ENCODE measurements at places on chromosomes 4 and X.

DNA sequence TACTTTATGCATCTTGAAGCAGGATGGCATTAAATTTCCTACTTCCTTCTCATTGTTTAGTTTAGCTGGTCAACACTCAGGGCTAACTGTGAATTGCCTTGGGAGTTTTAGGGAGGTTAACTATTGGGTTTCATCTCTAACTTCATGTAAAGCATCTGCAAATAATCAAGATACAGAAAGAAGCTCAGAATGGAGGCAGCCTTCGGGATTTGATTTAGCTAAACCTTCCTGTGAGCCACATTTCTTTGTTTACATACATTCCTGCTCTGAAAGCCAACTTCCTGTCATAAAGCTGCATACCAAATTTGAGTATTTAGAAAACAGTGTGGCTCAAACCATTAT is 131.7 kb upstream of the PCDH18 start:
- DNase-seq = no peak

- no peak for DNase-seq
Measured at GRCh38 chr4:77697860-77698590, 92.4 kb downstream of the CXCL13 start.

DNA sequence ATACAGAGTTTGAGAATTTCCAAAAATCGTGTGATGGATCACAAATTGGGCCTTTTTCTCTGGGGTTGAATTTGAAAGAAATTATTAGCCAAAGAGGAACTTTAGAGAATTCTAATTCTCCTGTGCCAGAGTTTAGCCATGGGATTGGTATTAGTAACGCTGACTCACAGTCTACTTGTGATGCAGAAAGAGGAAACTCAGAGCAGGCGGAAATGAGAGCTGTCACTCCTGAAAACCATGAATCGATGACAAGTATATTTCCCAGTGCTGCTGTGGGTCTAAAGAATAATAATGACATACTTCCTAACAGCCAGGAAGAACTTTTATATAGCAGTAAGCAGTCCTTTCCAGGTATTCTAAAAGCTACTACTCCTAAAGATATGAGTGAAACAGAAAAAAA is 64.9 kb downstream of the N4BP2 start:
- no peak for DNase-seq

- DNase-seq = no peak
Measured at GRCh38 chr4:69092190-69092589, 4.1 kb upstream of the UGT2B7 start.

- DNase-seq = no peak
Measured at GRCh38 chr4:118279328-118279727, 73.5 kb downstream of the PRSS12 start.

DNA sequence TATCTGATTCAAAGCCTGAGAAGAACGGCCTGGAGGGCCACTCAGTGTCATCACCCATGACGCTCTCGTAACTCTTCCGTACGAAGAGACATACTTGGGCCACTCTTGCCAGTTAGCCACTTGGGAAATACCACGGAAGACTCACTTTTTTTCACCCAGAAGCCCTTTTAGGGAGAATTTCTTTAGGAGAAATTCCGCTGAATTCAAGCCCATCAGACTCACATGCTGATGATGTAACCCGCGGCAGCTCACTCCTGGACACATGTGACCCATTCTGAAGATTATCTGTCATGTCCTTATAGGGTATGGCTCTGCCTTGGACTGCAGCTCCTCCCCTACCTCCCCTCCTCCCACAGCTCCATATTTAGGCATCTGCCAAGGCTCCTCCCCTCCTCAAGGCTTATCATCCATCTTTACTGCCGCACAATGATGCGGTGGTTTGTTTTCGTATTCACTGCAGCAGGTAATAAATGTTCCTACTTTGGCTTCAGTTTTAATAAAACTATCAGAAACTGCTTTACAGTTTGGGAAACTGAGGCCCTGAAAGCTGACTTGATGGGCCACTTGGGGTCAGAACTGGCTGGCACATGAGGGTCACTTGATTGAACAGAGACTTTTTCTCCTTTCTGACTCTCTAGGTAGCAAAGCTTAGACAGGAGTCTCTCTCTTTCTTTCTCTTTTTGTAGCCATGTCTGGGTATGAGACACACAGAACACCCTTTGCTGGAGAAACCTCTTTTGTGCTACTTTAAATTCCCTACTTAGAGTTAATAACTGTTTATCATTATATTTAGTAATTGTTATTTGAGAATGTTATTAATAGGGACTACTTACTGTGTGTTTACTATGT is 42.1 kb downstream of the RHOH start:
- no peak for DNase-seq

DNA sequence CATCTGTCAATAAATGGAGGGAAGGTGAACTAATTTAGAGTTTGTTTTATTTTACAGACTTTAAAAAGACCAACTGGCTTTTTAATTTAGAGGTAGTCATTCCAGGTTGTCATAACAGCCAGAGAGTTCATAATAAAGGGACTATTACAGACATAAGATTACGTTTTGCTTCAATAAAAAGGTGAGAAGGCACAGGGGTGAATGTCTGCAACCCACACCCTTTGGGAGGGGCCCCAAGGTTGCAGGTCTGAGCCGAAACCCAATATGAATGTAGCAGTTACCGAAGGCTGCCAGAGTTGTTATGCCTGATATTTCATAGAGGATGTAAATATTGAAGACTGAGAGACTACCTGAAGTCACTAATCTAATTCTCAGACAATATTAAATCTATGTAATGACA is 329.7 kb upstream of the GALNT7 start:
- no peak for DNase-seq

GRCh38 chrX:41025926-41026701 is 59.1 kb upstream of the USP9X start:
- no peak for DNase-seq

DNA sequence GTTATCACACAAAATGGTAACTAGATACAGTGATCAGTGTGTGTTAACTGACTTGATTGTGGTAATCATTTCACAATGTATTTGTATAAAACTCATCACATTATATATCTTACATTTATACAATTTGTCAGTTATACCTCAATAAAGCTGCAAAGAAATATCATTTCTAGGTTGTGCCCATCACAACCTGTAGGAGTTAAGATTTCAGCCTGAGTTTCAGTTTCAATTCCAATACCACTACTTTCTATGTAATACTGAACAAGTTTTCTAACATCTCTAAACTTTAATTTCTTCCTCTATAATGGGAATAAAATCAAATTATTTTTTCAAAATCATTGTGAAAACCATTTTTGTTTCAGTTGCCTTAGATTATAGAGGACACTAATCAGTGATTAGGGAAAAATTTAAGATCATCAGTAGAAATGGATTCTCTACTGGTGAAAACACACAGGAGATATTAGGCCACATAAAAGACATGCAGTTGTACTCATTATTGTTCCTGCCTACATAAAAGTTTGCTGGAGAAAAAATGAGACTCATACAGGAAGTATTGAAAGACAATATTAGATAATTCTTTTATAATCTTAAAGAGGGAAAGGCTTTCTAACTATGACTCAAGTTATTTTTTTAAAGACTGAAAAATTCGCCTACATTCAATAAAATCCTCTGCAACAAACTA is 18.4 kb upstream of the TBC1D1 start:
- no peak for DNase-seq

DNA sequence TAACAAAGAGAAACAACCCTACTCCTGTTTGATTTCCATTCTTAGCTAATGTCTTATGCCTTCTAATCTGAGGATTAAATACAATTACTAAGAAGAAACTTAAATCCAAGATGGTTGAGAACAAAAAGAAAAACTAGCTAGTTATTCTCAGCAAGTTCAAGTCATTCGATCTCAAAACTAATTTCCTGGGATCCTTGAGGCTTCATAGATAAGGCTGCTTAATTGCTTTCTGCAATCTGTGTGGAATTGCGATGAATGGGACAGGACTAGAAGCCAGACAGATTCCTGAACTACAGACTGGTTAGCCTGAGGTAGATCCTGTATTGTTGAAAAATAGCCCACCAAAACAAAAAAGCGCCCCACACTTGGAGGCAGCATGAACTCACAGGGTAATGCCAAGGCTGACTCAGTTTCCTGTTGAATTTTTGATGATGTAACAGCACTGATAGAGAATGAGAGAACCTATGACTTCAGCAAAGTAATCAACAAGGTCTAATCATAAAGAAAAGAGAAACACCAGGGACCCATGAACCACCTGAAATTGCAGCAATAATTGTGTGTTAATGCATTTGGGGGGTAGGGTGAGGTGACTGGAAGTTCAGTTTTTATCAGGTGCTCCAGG is 33.9 kb downstream of the KLHL15 start:
- DNase-seq = no peak

- DNase-seq = no peak
Measured at GRCh38 chr4:38155589-38156294, 195.5 kb downstream of the PTTG2 start.

- no peak for DNase-seq
Measured at GRCh38 chr4:2321279-2322196, 59.6 kb upstream of the MXD4 start.

DNA sequence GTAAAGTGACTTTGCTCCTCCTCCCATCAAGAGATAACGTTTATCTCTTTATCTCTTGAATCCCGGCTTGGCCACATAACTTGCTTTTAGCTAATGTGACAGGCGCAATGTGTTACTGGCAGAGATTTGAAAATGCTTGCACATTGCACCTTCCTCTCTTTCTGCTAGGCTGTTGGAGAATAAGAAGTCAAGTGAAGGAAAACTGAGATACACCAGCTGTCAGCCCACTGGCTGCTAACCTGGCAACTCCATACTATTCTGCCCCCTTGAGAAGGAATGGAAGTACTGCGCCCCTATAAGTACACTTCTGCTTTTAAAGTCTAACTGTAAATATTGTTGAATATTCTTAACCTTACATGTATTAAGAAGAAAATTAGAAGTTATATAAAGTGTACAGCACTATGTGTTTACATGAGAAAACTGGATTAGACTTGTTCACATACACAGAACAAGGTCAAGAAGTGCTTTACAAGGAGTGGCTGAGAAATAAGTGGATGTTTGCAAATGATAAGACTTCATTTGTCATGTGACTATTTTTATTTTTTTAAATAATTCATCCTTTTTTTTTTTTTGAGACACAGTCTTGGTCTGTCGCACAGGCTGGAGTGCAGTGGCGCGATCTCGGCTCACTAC is 424.5 kb upstream of the CTSO start:
- no peak for DNase-seq

- DNase-seq = no peak
Measured at GRCh38 chrX:63961964-63962363, 176.9 kb upstream of the ARHGEF9 start.

DNA sequence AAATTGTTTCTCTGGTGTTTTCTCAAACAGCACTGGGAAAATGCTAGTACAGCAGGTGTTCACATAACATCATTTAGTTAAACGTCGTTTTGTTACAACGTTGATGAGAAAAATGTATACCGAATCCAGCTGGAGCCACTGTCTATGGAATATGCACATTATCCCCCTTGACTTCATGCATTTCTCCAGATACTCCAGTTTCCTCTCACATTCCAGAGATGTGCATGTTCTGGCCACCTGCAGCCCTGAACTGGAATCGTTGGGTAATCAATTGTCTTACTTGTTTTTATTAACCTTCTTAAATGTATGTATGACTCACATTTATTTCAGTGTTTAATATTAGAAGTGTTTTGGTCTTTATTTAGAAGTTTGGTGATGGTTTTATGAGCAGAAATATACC is 18.4 kb upstream of the ODAM start:
- no peak for DNase-seq

- no peak for DNase-seq
Measured at GRCh38 chr4:164924670-164925238, 47.8 kb downstream of the APELA start.

- DNase-seq = no peak
Measured at GRCh38 chr4:7419961-7420660, 14.6 kb downstream of the PSAPL1 start.

- DNase-seq = no peak
Measured at GRCh38 chr4:165502916-165503907, 124.4 kb downstream of the CPE start.

DNA sequence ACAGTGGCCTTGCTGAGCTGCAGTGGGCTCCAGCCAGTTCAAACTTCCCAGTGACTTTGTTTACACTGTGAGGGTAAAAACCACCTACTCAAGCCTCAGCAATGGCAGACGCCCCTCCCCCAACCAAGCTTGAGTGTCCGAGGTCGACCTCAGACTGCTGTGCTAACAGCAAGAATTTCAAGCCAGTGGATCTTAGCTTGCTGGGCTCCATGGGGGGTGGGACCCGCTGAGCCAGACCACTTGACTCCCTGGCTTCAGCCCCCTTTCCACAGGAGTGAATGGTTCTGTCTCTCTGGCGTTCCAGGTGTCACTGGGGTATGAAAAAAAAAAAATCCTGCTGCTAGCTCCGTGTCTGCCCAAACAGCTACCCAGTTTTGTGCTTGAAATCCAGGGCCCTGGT is 168.9 kb upstream of the INTU start:
- no peak for DNase-seq

GRCh38 chr4:4377732-4378460 is 9.0 kb upstream of the NSG1 start:
- DNase-seq = no peak

DNA sequence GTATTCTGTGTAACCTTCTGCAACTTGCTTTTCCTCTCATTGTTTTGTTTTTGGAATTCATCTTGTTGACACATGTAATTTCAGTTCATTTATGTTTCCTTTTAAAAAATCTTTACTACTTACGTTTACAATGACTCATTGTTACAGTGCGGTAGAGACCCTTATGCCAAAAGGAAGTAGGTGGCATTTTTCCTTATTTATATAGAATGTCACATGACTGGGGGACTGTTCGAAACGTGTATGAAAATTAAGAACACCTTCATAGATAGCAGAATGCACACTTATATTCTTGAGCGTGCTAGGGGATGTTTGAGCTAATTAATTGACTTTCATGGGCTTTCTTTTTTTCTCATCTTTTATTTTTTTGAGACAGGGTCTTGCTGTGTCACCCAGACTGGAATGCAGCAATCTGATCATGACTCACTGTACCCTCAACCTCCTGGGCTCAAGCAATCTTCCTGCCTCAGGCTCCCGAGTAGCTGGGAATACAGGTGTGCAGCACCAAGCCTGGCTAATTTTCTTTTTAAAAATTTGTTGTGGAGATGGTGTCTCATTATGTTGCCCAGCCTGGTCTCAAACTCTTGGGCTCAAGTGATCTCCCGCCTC is 7.3 kb downstream of the REPS2 start:
- no peak for DNase-seq

DNA sequence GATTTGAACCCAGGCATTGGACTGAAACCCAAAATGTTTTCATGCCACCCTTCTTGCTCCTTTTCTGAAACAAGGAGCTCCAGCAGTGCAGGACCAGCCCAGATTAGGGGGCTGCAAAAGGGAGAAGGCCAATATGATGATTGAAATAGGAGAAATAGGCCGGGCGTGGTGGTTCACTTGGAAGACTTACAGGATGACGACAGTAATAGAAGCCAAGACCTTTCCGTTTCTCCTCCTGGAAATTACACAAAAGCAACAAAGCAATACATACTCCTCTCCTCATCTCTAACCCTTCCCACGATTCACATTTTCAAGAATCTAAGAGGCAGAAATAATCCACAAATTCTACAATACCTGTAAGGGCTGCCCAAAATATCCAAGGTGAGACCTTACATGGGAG is 90.8 kb downstream of the ANAPC4 start:
- no peak for DNase-seq
